ENCODE measurements at places on chromosomes 1 and 21. TPM values are rescaled to one million over a fixed set of nuclear protein-coding genes. Genes with fewer than 3 reads are reported as not detected.

The SPRR2B gene
- not detected for total RNA-seq

The NBPF6 gene
- not detected for total RNA-seq

The RNU5D-1 gene
- total RNA-seq = not detected

The GBP3 gene
- total RNA-seq = 9.4 TPM

The SPRR3 gene
- not detected for total RNA-seq

The SAMD11 gene
- total RNA-seq = not detected

The SLC22A15 gene
- 0.65 TPM for total RNA-seq

The SIM2 gene
- not detected for total RNA-seq

The DYNLT5 gene
- total RNA-seq = not detected

The REN gene
- total RNA-seq = not detected

The FOXO6 gene
- total RNA-seq = 0.21 TPM

The FAAH gene
- total RNA-seq = 5.3 TPM

The OR6N1 gene
- total RNA-seq = not detected

The TSTD1 gene
- 43.2 TPM for total RNA-seq

The CNTN2 gene
- total RNA-seq = not detected

The ADAM30 gene
- not detected for total RNA-seq

The PLA2G5 gene
- not detected for total RNA-seq

The PEA15 gene
- total RNA-seq = 81.3 TPM

The ZBTB8B gene
- total RNA-seq = not detected

The PIK3R3 gene
- 3.3 TPM for total RNA-seq

The CD48 gene
- 307 TPM for total RNA-seq

The ABCG1 gene
- 4.4 TPM for total RNA-seq

The IL6R gene
- total RNA-seq = 1.5 TPM

The HCRTR1 gene
- total RNA-seq = not detected

The TNNI3K gene
- not detected for total RNA-seq

The RSPO1 gene
- not detected for total RNA-seq

The RIT1 gene
- total RNA-seq = 15.5 TPM

The DNTTIP2 gene
- total RNA-seq = 108 TPM
